ENCODE measurements at places on chromosomes 12 and 14.

- DNase-seq = no peak
These were observed 238.1 kb downstream of the SLC25A21 start for GRCh38 chr14:36934304-36934703.

- no peak for DNase-seq
These were observed at the start of gene PPP1R36 for GRCh38 chr14:64549791-64550620. Gene PPP1R36 (plus strand): TSS chr14:64549961. CDS start chr14:64549998, 37 bp downstream.

GRCh38 chr14:63611078-63611477 lies 30.6 kb downstream of the WDR89 start:
- no peak for DNase-seq

GRCh38 chr12:131608740-131609690 lies 101.9 kb upstream of the SFSWAP start:
- peak; percentile 40 for DNase-seq

DNA sequence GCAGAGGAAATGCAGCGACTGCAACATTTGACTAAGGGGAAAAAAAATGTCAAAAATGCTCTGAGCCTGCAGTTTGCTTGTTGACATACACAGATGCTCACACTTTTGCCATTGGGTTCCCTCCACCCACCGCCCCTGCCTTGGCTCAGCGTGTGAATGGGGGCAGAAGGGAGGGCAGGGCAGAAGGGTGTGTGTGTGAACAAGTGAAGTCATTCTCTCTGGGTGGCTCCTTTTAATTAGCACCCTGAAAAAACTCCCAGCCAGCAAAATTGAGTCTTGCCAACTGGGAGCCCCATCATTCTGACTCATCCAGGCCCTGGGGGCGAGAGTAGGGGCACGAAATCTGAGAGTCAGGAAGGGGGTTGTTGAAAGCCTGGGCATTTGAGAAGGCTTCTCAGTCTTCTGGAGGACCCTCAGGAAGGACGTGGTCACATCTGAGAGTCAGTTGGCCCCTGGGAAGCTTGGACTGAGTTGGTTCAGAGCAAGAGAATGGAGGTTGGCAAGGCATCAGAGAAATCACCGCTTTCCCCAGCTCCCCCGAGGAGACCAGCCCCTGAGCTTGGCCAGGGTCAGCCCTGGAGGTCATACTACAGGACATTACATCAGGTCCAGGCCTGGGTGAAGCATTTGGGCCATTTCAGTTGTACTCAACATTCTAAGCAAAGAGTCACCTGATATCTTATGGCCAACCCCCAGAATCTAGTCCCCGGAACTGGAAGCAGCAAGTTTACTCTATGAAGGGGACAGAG lies 22.7 kb upstream of the KRT78 start:
- no peak for DNase-seq

Measured in stimulated activated CD8-positive, alpha-beta memory T cell treated with anti-CD3 and anti-CD28 coated beads, Interleukin-15, amount 100 ng/mL, for 24 hours (primary cell).